ENCODE measurements at places on chromosomes 7 and 10.

DNA sequence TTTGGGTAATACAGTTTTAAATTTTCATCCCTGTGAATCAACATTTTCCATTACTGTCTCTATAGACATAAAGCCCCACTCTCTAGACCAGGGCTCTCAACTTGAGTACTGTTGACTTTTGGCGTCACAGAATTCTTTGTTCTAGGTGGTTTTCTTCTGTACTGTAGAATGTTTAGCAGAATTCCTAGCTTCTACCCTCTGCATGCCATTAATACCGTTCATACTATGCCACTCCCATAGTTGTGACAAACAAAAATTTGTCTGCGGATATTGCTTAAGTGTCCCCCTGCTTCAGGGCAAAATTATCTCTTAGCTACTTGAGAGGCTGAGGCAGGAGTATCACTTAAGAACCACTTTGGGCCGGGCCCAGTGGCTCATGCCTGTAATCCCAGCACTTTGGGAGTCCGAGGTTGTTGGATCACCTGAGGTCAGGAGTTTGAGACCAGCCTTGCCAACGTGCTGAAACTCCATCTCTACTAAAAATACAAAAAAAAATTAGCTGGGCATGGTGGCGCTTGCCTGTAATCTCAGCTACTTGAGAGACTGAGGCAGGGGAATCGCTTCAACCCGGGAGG is 57.3 kb upstream of the NRG3 start:
- DNase-seq = no peak

DNA sequence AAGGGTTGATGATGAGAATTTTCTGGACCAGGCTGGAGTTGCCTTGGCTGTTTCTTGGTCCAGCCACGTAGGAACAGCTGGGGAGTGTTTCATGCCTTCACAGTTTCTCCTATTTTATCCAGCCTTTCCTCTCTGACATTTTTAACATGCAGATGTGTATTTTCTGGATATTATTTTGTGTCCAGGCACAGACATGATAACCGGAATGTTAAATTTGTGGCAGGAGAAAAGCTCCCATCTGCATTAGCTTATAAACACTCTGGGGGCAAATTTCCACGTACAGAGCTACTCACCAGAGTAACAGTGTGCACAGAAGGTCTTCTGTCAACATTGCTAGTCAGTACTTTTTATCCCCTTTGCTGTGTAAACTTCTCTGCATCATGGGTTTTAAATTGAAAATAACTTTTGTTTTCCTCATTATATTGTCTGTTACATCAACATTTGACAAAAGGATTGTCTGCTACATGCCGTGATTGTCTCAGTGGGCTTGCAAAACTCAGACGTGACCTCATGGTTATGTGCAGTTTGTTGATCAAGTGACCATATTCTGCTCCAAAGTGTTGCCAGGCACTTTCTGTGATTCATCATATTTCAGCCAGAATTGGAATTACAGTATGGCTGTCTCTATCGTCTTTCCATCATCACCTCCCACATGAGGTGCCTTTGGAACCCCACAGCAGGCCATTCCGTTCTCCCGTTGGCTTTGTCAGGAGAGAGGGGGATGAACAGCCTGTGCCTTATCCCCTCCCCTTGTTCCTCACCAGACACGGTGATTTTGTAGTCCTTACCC is 41.4 kb downstream of the INSYN2A start:
- no peak for DNase-seq

DNA sequence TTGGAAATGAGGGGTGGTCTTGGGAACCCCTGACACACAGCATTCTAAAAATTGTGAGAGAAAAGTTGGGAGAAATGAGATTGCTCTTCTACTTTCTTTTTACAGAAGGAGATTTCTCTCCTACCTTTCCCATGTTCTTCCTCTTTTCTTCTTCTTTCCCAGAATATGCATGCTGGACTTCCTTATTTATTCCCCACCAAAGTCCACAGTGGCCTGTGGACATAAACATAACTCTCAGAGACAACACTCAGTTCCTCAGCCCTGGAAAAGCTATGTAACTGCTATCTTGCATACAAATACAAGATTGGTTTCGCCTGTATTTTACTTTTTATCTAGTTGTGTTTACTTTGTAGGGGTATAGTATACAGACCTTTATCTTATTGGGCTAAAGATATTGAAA is 54.6 kb upstream of the C1GALT1 start:
- DNase-seq = no peak

- no peak for DNase-seq
Observed at GRCh38 chr7:28988091-28988490, 30.0 kb upstream of the TRIL start.

GRCh38 chr7:44762300-44762699 is 13.7 kb downstream of the ZMIZ2 start:
- no peak for DNase-seq

Data from CD4-positive, alpha-beta T cell treated with Interleukin-4 for 4 hours (primary cell).